ENCODE measurements at places on chromosomes 6 and 20.

- no peak for DNase-seq
These were observed 397.0 kb upstream of the KHDRBS2 start for GRCh38 chr6:62683063-62683462.

DNA sequence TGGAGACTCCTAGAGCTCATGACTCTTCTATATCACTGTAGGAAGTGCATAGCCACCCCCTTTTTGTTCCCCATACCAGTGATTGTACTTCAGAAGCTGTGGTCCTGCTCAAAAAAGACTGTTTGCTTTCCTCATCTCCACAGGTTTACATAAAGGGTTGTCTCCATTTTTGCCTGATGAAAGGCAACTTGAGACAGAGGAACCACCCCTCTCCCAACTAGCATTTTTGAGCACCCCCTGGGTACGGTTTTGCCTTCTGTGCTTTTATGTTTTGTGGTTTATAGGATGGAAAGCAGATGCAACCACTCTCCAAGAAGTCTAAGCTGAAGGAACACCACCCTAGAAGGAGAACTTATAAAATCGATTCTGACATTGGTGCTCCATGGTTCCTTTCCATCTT lies 127.7 kb upstream of the SUPT3H start:
- DNase-seq = no peak

DNA sequence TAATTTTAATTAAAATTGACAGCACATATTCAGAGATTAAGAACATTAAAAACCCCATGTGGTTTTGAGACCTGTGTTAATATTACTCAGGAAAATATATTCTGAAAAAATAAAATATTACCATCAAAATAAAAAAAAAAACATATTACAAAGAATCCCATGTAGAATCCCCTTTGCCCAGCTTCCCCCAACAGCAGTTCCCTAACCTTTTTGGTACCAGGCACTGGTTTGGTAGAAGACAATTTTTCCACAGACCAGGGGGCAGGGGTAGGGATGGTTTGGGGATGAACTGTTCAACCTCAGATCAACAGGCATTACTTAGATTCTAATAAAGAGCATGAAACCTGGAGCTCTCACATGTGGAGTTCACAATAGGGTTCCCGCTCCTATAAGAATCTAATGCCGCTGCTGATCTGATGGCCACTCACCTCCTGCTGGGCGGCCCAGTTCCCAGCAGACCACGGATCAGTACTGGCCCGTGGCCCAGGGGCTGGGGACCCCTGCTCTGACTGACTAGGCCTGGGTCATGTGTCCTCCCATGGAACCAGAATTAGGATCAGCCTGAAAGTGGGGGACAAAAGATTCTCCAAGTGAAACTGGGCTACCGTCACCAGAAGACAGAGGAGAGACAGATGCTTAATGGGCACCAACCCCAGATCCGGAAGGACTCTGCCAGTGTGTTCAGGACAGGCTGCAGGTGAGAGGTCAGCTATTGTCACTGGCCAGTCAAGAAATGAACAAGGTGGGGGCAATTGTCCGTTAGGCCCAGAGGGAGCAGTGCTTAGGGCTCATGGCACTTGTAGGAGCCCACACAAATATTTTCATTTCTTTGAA lies 235.5 kb downstream of the PREX1 start:
- no peak for DNase-seq

DNA sequence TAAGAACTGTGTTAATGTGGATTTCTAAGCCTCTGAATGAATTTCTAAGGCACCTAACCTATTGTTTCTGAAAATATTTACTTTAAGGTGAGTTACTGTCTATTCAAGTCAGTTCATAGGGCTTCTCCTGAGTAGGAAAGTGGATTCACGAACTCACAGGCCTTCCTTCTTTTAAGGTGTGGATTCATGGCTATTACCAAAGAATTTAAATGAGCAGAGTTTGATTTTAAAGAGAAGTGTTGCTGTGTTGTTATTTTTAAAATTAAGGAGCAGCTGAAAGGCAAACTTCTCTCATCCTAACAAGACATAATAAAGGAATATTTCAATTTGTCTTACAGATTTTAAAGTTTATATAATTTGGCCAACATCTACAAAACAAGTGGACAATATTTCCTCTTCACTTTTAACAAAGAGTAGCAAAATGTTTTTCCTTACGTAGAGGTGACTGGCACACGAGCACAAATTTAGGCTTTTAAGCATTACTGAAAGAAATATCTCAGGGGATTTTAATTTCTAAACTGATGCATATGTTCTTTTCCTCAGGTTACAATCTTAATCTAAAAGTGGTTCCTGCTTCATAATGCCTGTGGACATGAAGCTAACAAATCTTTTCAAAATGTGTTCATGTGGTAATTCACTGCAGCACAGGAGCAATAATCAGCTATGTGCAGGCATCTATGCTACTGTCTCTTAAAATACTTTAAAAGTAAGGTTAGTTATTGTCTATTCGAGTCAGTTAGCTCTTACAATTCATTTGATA lies 602 bp upstream of the TSPYL4 start:
- DNase-seq = no peak

DNA sequence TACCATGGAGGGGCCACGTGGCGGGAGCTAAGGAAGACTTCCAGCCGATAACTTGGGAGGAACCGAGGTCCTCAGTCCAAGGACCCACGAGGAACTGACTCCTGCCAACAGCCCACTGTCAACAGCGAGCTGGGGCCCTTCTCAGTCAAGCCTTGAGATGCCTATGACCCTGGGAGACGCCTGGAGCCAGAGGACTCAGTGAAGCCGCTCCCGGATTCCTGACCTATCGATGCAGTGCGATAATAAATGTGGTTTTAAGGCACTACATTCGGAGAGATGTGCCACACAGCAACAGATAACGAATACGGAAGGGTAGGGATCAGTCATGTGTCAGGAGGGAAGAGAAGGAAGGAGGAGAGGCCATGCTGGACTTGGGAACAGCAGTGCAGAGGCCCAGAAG lies 208.5 kb downstream of the NFATC2 start:
- no peak for DNase-seq

DNA sequence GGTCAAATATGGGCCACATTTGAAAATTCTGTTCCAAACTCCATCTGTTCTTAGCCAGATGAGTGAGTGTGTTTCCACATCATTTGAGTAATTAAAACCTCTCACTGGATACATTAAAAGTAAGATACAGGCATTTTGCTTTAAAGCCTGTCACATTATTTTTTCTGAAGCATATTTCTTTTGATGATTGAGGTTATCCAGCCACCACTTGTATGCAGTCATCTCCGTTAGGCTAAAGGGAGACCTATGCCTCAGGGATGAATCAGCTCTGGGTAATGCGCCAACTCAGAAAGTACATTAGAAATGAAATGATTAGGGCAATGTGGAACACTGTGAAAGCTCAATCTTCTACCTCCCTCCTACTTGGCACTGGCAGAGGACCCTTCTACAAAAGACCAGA lies 90.7 kb downstream of the SNAP25 start:
- DNase-seq = no peak

DNA sequence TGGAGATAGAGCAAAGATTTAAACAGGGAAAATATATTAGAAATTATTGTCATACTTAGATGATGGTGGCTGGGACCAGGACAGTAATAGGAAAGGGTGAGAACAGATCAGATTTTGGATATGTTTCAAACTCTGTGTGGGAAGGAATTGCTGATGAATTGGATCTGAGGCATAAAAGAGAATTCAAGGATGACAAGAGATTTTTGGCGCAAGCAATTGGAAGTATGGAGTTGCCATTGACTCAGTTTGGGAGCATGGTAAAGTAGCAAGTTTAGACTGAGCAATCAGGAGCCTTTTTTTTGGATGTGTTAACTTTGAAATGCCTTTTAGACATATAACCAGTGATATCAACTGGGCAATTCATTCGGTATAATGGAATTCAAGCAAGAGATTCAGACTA lies 14.4 kb downstream of the TAB2 start:
- DNase-seq = no peak

- DNase-seq = no peak
These were observed 193.4 kb upstream of the PRDM1 start for GRCh38 chr6:105892577-105893262.

DNA sequence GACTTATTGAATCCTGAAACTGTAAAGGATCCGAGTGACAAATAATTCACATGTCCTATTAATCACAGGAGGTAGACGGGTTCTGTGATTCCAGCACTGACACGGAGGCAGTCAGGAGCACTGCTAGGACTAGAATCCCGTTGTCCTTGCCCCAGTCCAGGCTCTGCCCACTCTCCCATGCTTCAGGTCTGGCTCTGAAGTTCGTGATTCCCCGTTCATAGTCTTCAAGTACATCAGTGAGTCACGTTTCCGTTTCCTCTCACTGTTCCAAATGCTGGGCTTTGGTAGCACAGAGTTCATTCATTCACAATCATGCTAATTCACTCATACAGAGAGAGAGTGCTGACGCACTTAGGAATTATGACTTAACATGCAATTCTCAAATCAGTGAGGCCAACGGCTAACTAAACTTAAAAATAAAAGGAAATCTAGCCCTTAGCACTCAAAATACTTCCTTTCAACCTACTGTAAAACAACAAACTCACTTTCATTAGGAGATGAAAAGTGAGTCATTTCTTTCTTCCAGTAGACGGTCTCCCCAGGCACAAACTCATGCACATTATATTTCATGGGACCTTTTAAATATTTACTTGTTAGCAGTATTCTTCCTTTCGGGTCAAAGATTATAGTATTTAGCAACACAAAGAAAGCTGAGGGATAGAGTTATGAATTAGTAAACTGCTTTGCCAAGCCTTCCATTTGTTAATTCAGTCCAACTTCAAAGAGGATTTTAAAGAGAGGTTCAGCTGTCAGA lies 94.0 kb upstream of the NHSL1 start:
- DNase-seq = no peak

GRCh38 chr20:58112017-58112781 lies 116.3 kb downstream of the ANKRD60 start:
- DNase-seq = no peak

- DNase-seq = no peak
These were observed 127.3 kb downstream of the RTN4IP1 start for GRCh38 chr6:106501960-106502371.

DNA sequence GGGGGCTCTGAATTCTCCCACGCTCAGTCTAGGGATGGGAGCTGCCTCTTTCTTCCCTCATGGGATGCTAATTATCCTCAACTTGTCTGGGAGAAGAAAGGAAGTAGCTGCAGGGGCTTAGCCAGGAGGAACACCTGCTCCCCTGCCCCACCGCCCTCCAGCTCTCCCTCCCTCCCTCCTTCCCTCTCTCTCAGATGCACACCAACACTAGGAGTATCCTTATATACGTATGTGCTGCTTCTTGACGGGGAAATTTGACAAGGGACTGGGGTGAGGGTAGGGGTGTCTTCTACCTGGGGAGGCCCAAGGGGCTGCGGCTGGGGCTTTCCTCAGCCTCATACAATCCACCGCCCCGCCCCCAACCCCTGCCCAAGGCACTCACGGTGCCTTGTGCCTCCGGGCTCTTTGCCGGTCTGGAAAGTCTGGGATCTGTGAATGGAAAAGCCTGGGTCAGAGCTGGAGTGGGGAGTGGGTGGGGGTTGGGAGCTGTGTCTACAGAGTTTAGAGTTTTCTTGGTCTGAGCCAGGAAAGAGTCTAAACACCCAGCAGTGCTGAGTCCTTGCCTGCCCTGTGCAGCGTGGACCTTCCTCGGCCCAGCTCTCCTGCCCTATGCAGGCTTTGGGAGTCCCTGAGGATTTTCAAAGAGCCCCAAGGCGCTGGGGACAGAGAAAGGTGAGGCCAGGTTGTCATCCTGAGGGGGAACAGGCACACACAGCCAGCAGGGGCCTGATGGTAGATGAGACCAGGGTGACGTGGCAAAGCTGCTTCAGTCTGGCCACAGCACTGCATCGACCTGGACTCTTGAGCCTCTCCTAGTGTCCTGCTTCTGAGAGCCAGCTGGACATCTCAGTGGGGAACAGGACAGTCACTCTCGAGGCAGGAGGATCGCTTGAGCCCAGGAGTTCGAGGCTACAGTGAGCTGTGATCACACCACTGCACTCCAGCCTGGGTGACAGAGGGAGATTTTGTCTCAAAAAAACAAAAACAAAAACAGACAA lies 29.3 kb upstream of the EMILIN3 start:
- DNase-seq = no peak

- DNase-seq = no peak
These were observed 386.4 kb upstream of the MMS22L start for GRCh38 chr6:97669191-97670031.

DNA sequence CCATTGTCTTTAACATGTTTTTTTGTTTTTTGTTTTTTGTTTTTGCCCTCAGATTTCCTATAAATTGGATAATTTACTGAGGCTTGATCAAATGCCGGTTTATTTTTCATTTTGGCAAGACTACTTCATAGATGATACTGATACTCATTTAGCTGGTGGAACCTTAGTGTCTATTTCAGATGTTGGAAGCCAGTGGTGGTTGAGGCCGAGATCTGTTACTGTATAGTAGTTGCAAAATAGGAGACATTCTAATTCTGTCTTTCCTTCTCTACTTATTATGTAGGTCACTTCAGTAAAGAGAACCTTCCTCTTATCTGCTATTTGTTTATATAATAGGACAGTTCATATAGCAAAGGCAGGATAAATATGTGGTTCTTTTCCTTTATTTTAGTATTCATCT lies 63.4 kb downstream of the STXBP5 start:
- DNase-seq = no peak

DNA sequence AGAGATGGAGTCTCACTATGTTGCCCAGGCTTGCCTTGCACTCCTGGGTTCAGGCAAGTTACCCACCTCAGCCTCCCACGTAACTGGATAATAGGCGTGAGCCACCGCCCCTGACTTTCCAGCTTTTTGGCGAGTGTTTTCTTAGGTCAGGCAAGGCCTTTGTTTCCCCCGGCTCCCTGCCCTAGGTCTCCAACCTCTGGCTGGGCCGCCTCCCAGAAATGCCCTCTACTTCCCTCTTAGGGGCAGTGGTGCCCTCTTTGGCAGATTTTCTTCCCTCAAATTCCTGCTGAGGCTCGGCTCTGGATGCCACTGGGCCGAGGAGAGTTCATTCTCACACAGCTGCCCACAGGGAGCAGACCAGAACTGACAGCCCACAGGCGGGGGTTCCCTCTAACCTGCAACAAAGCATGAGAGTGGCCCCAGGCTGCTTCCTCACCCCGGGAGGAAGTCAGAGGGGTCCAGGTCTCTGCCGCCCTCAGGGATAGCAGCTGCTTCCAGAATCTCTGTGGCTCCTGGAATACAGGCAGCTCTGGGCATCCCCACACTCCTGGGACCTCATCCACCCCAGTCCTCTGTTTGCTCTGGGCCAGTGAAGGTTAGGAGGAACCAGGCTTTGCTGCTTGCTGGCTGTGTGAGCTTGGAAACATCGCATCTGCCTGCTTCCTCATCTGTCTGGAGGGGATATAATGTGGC lies 56.5 kb downstream of the TCP11 start:
- DNase-seq = no peak

GRCh38 chr20:6651561-6651960 lies 115.9 kb upstream of the BMP2 start:
- no peak for DNase-seq

Data from stimulated activated CD8-positive, alpha-beta memory T cell treated with anti-CD3 and anti-CD28 coated beads, Interleukin-4, amount 100 ng/mL, for 1 hour (primary cell).